ENCODE measurements at places on chromosomes 4 and X.

DNA sequence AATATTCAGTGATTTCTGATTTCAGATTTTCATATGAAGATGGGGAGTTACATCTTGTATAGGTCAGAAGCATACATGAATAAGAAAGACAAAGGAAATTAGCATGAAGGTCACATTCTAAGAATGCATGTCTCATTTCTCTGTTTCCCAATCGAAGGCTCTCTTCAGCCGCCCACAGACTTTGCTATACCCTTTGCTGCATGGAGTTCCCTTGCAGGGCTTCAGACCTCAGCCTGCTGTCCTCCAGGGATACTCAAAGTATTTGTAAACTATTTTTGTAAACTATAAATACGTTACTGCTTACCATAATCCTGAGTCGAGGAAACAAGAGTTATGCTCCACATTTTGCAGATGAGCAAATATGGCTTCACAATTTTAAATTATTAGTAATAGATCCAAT is 738.4 kb downstream of the PCDH18 start:
- no peak for DNase-seq

- peak; percentile 56 for DNase-seq
These were observed 8.6 kb upstream of the HS6ST2 start for GRCh38 chrX:132967049-132967448.

DNA sequence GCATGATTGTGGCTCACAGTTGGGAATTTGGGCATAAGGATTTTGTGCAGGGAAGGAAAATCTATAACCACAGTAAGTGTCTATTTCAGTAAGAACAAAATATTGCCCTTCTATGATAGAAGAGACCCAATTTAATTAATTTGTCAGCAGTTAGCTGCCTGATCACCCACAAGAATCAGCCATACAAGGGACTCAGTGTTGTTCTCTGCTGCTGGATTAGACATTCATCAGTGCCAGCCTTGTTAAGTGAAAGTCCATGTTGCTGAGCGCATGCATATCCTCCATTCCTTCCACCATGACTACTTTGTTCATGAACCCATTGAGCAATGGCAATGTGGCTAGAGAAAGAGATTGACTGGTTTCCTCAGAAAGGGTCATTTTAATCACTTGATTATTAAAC is 125.3 kb upstream of the PDHA2 start:
- DNase-seq: no peak

- DNase-seq: peak; percentile 43
These were observed 87.0 kb downstream of the BCOR start for GRCh38 chrX:40010550-40011321.
